ENCODE measurements at places on chromosomes 4 and X. TPM values are rescaled to one million over a fixed set of nuclear protein-coding genes. Genes with fewer than 3 reads are reported as not detected.

Gene SOD3
- not detected for total RNA-seq

- no peak for DNase-seq
Measured at GRCh38 chrX:76076124-76076523, 96.7 kb upstream of the PBDC1 start.

Gene LONRF3
- total RNA-seq, result 0.71 TPM

DNA sequence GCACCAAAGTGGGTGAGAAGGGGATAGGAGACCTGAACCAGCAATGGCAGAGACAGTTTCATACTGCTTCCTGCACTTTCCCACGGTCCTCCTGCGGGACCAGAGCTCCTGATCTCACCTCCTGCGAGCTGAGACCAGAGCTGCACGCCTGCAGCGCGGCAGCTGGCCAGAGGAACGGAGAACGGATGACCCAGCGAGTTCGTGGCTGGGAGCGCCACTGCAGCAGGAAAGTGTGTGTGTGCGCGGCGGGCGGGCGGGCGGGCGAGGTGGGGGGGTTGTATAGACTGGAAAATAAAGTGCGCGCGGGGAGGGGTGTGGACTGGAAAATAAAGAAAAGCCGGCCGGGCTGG, 16.5 kb downstream of the MCF2 start:
- no peak for DNase-seq

- DNase-seq, result no peak
Measured at GRCh38 chr4:98932539-98932938, 3.6 kb upstream of the EIF4E start.

- DNase-seq, result no peak
Measured at GRCh38 chr4:47538825-47539154, 53.7 kb downstream of the ATP10D start.

Gene TIGD2
- total RNA-seq, result 2.3 TPM

Gene H2BW2
- total RNA-seq, result not detected

DNA sequence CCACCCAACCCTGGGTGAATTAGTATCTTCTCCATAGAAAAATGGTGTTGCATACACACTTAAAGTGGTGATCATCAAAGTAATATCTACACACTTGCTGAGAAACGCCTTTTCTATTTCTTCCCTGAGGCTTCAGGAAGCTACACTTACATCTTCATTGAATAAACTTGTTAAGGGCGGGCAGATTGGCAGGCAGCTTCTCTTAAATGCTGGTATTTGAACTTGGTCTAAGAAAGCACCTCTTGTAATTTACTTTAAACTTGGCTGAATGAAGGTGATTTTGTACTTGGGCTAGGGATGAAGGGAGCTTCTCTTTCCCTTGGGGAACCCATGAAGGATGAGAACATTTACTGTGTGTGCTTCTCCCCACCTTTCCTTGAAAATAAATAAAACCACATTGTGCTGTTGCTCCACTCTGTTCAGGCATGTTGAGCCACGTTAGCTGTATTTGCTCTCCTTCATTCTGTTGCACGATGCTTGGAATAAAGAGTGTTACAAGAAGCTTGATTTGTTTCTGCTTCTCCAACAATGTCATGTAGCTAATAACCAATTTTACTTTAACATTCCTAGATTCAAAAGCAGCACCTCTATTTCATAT, 430.1 kb downstream of the ANKRD50 start:
- DNase-seq, result no peak

Gene TEX11
- total RNA-seq, result 0.12 TPM

DNA sequence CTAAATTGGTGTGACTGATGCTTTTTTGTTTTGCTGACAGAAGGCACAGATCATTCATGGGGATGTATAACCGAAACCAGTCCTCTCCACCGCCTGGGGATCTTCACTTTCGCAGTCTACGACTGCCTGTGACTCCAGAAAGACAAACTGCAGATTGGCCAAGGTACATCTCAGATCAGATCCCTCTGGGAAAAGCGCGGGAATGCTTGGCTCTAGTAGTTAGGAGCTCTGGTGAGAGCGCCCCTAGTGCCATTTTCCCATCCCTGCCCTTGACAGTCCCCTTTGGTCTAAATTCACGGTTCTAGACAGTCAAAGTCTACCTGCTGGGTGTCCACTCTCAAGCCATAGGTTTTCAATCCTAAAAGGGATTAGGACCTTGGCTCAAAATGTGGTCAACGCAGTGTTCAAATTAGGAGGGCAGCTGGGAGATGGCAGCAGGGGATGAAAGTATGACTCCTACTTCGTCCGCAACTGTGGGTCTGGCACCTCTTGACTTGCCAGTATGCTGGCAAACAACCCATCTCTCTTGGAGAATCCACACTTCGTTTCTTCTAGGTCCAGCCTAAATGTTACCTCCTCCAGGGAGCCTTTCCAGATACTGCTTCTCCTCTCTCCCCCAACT, 6.9 kb upstream of the HAND2 start:
- no peak for DNase-seq

- no peak for DNase-seq
Measured at GRCh38 chrX:63738696-63739095, 46.3 kb downstream of the ARHGEF9 start.

Gene POU3F4
- not detected for total RNA-seq

Gene AFF2
- total RNA-seq, result 1.5 TPM

- no peak for DNase-seq
Measured at GRCh38 chrX:154408659-154409221, 314 bp downstream of the DNASE1L1 start.

- DNase-seq, result no peak
Measured at GRCh38 chrX:68717196-68717595, 69.7 kb downstream of the STARD8 start.

DNA sequence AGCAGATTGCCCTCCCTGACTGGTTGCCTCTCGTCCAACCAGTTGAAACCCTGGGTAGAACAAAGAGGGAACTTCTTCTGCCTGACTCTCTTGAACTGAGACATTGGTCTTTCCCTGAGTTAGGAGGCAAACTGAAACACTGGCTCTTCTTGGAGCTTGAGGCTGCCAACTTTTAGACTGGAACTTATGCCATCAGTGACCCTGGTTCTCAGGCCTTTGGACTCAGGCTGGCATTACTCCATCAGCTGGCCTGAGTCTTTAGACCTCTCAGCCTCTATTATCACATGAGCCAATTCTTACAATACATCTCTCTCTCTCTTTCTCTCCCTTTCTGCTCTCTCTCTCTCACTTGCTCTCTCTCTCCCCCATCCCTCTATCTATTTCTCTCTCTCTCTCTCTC, 86.4 kb downstream of the EMCN start:
- no peak for DNase-seq

Gene MAGEA12
- not detected for total RNA-seq

Gene CNGA1
- not detected for total RNA-seq

DNA sequence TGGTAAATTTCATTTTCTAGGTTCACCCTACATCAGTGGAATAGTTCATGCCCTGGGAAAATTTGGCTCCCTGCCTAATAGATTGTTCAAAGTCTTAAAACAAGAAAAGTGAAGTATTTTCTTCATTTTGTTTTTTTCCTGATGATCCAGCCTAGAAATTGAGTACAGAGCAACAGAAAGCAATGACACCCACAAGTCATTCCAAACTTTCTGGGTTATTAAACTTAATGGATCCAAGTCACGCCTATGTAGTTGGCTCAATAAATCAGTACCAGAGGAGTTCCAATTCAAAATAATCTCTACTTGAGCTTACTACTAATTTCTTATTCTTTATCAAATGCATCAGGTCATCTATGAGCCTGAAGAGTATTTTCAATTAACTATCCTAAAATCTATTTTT, 937.6 kb upstream of the SLIT2 start:
- DNase-seq, result no peak

GRCh38 chrX:131633285-131633917, 89.5 kb downstream of the OR13H1 start:
- DNase-seq, result peak; percentile 3

Gene SLC49A3
- total RNA-seq, result 0.81 TPM

- no peak for DNase-seq
Measured at GRCh38 chrX:24528605-24529004, 63.5 kb downstream of the PDK3 start.

GRCh38 chrX:107014936-107015335, 14.9 kb upstream of the MORC4 start:
- DNase-seq, result no peak

Gene AWAT1
- not detected for total RNA-seq

GRCh38 chr4:186839122-186840037, 115.7 kb upstream of the FAT1 start:
- no peak for DNase-seq

Gene PRRG3
- not detected for total RNA-seq

GRCh38 chr4:126718136-126718535, 914.6 kb upstream of the INTU start:
- DNase-seq, result no peak

Gene GSTCD
- 20.9 TPM for total RNA-seq

GRCh38 chr4:48891028-48891619, 15.4 kb downstream of the OCIAD2 start:
- no peak for DNase-seq

DNA sequence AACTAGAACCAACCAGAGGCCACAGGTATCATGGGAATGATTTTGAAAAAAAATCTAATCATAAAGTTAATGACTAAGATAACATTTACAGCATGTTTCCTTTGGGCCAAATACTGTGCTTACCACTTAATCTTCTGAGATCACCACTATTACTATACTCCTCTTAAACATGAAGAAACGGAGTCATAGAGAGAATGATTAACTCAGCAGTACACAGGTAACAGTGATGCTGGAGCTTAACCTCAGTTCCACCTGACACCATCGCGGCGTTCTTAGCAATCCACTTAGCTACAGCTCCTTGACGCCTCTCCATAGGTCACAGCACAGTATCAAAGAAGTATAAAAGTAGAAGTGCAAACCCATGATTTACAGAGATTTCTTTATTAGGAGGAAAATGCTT, 592.6 kb upstream of the SLIT2 start:
- DNase-seq, result no peak

DNA sequence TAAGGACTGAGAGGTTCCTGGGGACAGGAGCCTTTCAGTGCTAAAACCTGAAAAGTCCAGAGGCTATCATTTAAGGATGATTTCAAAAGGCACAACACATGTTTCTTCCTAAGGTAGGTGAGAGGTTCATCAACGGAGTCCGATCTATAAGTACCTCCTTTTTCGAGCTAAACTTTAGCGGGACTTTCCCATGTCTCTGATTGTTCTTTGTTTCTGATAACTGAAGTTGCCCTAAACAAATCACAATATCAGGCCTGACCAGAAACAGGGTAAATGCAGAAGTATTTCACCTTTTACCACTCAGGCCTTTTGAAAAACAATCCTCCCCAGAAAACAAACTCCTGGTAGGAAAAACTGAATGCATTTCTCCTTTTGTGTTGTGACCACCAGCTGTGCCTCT, 17.6 kb downstream of the PIR start:
- DNase-seq, result no peak

- no peak for DNase-seq
Measured at GRCh38 chrX:132639446-132639845, 150.6 kb upstream of the MBNL3 start.

- no peak for DNase-seq
Measured at GRCh38 chr4:138118270-138118669, 123.9 kb downstream of the SLC7A11 start.

- no peak for DNase-seq
Measured at GRCh38 chr4:133592591-133592990, 443.5 kb downstream of the PCDH10 start.

Gene IL13RA1
- 0.57 TPM for total RNA-seq

DNA sequence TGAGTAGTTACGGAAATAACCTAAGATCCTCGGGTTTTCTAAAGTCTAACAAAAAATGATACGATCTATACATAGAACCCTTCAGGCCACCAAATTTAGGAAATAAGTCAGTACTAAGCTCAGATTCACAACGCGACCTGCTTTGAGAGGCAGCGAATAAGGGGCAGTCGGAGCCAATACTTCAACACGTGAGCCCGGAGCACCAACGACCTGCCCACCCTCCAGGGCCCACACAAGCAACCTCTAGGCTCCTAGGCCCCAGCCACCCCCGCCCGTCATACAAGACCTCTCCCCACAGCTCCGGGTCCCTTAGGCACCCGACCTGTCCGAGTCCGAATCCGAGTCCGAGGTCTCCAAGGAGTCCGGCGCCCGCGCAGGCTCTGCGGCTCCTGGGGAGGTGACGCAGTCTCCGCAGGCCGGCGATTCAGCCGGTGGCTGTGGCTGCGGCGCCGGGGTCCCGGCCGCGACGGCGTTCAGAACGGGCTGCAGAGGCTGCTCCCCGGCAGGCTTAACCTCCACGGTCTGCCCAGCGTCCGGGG, 580 bp downstream of the NAF1 start:
- DNase-seq, result peak; percentile 40

GRCh38 chr4:169210504-169211118, 60.1 kb downstream of the SH3RF1 start:
- DNase-seq, result no peak

DNA sequence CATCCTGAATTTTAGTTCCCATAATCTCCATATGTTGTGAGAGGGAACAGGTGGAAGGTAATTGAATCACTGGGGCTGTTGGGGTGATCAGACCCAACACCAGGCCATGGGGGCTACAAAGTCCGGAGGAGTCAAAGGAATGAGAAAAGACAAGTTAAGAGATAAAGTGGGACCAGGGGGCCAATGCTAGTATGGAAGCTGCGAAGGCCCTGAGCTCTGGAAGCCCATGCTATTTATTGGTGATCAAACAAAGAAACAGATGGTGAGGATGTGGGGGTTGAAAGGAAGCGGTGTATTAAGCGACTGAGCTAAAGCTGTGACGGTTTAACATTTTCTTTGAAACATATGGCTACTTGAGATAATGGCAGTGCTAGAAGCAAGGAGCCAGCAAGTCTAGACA, 132.8 kb downstream of the PDGFC start:
- DNase-seq, result no peak

DNA sequence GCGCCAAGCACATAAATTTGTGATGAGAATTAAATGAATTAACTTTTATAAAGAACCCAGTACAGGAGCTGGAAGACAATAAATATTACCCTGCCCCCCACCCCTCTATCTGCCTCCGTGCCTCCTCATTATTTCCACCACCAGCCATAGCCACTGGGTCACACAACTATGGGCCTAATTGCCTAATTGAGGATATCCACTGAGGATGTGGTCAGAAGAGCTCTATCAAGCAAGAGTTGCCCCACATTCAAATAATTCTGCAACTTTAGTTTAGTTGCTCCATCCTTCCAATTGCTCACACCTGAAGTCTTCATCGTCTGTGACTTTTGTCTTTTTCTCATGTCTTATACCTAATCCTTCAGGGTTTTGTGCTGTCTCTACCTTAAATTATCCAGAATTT, 9.5 kb upstream of the CXCL8 start:
- DNase-seq, result no peak

DNA sequence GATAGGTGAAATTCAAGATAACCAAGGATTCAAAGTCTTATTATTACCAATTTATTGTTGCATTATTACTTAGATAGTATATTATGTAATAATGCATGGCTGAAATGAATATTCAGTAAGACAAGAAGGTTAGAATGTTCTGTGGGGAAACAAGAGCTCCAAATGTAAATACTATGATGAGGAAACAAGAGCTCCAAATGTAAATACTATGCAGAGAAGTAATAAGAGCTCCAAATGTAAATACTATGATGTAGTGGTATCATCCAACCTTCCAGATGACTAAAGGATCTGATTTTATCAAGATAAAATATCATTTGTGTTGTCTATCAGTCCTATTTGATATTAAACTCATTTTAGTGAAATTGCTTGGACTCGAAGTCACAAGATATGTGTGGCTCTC, 82.2 kb upstream of the PCDH18 start:
- DNase-seq, result no peak
